Myocyte (in vitro differentiated cells): ENCODE measurements at places on chromosomes 2 and 18. TPM values are rescaled to one million over a fixed set of nuclear protein-coding genes. Genes with fewer than 3 reads are reported as not detected.

Gene CROCC2
- 0.05 TPM in 1 of 2 replicates, not detected in the other for total RNA-seq

Gene INHBB
- 0.27 and 0.36 TPM in 2 replicates for total RNA-seq

Gene CD226
- 0.16 TPM in 2 replicates for total RNA-seq

Gene ITGAV
- total RNA-seq = 166 TPM in 2 replicates

Gene CENPA
- total RNA-seq = 1.5 and 2.1 TPM in 2 replicates

Gene FN1
- total RNA-seq = 1,735 and 1,808 TPM in 2 replicates

Gene SCN9A
- 2.8 and 2.9 TPM in 2 replicates for total RNA-seq

DNA sequence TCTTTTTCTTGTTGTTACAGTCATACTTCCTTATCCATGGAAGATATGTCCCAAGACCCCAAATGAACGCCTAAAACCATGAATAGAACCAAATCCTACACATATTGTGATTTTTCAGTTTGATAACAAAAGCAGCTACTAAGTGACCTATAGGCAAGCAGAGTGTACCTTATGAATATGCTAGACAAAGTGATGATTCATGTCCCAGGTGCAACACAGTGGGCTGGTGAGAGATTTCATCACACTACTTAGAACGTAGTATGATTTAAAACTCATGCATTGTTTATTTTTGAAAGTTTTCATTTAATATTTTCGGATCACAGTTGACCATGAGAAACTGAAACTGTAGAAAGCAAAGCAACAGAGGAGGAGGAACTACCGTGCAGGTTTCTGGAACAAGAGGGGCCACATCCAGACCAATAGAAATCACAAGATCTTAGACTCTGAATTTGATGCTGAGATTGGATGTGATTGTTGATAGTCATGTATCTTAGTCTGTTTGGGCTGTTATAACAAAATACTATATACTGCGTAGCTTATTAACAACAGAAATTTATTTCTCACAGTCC is 470.8 kb upstream of the VRK2 start:
- DNase-seq = no peak

- DNase-seq = no peak
Observed at GRCh38 chr2:72214429-72215143, 66.9 kb upstream of the CYP26B1 start.

DNA sequence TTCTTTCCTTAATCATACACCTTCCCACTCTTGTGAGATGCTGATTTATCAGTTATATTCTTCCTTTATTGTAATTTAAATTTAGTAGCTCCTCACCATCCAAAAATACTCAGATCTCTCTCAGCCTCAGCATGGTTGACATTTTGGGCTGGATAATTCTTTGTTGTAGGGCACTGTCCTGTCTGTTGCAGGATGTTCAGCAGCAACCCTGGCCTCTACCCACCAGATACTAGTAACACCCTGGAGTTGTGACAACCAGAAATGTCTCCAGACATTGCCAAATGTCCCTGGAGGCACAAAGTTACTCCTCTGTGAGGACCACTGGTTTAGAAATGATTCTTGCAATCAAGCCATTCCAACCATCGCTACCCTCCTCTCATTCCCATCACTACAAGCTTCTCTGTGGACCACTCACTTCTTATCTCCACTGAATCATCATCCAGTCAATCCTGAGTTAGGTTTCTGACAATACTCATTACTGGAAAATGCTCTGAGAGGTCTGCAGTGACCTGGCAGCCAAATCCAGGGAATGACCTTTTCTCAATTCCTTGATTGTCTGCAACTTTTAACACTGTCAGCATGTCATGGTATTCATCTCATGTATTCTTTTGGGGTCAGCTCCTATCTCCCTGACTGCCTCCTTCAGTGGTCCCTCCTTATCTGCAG is 43.3 kb downstream of the OSBPL6 start:
- DNase-seq = no peak

GRCh38 chr2:8306530-8307351 is 375.1 kb upstream of the ID2 start:
- no peak for DNase-seq

DNA sequence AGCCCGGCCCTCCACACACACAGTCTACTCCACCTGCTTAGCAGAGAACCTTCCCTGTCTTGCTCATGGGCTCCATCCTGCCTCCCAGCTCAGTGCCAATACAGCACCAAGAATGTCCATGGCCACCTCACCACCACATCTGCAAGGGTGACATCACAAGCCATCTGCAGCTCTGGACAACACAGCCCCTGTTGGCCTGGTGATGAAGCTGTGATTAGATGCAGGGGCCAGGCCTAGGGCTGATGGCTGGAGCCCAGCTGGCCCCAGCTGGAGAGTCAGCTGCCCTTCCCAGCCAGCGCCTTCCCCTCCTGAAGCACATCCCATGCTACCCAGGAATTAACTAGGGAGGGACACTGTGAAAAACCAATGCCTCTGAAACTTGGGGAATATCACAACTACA is 91.1 kb downstream of the TTC32 start:
- DNase-seq = peak; percentile 42

GRCh38 chr2:20868377-20868776 is 45.5 kb upstream of the LDAH start:
- no peak for DNase-seq

GRCh38 chr2:216696751-216697560 is 1.6 kb upstream of the IGFBP5 start:
- DNase-seq = peak; percentile 62

- no peak for DNase-seq
Observed at GRCh38 chr2:5851410-5851809, 159.2 kb downstream of the SOX11 start.

DNA sequence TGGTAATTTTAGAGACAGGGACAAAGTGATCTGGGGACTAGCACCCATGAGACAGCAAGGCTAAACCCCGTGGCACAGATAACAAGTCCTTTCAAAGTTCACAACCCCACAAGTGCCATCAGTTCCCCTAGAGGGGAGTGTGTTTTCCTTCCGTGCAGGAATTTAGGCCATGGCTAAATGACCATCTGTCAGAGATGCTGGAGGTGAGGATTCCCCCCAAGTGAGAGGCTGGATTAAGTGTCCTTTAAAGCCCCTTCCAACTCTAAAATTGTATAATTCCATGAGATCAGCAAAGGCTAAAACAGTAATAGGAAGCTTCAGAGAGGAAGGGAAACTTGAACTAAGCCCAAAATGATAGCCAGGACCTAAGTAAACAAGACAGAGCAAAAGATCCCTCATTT is 8.7 kb downstream of the FEZ2 start:
- no peak for DNase-seq

DNA sequence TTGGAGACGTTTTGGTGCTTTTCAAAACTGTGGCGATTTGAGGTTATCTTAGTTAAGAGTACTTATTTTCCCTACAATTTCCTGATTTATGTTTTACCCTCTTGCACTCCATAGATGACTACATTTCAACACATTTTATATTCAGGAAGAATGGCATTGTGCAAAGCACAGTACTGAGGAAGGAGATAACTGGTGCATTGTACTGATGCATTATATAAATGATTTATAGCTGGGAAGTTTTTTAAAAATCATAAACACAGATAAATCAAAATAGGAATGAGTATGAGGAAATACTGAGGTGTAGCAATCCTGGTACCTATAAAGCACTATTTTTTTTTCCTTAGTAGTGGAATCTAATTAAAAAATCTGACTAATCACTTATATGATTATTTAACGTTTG is 5.6 kb downstream of the REL start:
- DNase-seq = no peak

DNA sequence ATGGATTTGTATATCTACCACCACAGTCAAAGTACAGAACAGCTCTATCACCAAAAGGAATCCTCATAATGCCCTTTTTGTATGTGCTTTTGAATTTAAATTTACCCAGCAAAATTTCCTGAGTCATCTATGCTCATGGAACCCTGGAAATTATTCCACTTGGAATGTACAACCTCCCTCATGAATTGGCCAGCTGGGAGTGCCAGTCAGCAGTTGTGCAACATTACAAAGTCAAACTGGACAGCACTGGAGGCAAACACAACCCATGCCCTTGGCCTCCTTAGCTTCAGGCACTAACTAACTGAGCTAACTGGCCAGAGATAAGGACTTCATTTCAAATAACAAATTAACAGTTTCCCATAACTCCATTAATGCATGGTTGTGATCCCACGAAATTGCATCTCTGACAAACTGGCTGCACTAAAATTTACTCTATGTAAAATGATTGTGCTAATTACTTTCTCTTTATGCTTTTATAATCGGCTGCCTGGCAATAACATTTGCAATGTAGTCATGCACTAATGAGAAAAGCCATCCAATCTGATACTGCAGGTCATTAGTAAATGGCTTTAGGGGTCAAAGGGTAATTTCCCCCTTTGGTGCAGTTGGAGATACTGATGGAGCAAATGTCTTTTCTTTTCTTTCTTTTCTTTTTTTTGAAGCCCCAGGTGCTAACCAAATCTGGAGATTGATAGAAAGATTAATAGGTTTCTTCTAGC is 270.5 kb downstream of the ACTR3 start:
- no peak for DNase-seq

DNA sequence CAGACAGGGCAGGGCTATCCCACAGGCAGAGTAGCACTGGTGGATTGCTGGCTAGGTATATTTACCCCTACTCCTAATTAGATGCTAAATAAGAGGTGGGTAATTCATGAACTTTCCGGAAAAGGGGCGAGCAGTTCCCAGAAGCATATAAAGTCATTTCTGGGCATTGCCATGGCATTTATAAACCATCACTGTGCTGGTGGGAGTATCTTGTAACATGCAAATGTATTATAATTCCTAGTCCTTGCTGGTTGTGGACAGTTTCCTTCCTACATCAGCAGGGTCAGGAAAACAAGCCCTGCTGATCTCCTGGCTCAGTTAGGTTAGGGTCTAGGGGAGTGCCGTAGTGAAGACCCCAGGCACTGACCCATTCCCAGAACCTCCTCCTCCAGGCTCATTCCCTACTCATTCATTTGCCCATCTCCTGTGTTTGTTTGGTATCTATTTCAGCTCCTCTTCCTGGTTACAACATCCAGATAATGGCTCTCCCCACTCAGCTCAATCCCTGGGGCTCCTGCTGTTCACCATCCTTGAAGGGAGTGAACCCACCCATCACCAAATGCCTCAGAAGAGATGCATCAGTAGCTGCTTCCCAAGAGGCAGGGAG is 282.7 kb downstream of the SRBD1 start:
- DNase-seq = no peak

- DNase-seq = no peak
Observed at GRCh38 chr2:60046529-60046928, 506.9 kb downstream of the BCL11A start.
